ENCODE measurements at places on chromosomes 5 and 9. TPM values are rescaled to one million over a fixed set of nuclear protein-coding genes. Genes with fewer than 3 reads are reported as not detected.

DNA sequence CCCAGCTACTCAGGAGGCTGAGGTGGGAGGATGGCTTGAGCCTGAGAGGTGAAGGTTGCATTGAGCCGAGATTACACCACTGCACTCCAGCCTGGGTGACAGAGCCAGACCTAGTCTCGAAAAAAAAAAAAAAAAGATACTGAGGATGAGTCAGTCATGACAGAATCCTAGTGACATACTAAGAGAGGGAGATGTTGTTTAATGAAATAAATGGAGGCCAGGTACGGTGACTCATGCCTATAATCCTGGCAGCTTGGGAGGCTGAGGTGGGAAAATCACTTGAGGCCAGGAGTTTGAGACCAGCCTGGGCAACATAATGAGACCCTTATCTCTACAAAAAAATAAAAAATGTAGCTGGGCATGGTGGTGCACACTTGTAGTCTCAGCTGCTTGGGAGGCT, 107.2 kb downstream of the ZFAND5 start:
- no peak overlapping the region for H3K4me3 ChIP-seq
- H3K27ac ChIP-seq: no peak overlapping the region

DNA sequence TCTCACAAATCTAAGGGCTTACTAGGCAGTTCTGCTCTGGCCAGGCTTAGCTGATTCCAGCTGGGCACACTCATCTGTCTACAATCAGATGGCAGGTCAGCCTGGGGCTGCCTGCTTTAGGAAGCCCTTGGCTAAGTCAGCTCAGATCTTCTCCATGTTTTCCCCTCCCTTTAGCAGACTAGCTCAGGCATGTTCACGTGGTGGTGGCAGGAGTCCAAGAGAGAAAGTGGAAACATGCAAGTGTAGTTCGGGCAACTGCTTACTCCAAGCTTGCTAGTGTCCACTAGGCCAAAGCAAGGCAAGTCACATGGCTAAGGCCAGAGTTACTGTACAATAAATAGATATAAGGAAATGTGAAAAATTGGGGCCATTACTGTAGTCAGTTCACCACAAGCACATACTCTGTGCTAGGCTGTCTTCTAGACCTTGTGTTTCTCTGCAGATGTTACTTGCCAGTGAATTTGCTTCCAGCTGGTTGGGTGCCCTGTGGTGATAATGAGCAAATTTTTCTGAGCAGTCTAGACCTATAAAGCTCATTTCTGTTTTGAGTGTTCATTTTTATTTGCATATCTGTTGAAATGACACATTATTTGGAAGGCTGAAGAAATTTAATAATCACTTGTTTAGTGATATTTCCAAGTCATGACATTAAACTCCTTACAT, 38.3 kb downstream of the RECK start:
- H3K27ac ChIP-seq: no peak overlapping the region
- no peaks in the 10 kb centered on the region for H3K4me1 ChIP-seq
- no peaks in the 10 kb centered on the region for H3K27me3 ChIP-seq
- no peaks in the 10 kb centered on the region for H3K36me3 ChIP-seq

The PPP3R2 gene
- not detected for total RNA-seq

DNA sequence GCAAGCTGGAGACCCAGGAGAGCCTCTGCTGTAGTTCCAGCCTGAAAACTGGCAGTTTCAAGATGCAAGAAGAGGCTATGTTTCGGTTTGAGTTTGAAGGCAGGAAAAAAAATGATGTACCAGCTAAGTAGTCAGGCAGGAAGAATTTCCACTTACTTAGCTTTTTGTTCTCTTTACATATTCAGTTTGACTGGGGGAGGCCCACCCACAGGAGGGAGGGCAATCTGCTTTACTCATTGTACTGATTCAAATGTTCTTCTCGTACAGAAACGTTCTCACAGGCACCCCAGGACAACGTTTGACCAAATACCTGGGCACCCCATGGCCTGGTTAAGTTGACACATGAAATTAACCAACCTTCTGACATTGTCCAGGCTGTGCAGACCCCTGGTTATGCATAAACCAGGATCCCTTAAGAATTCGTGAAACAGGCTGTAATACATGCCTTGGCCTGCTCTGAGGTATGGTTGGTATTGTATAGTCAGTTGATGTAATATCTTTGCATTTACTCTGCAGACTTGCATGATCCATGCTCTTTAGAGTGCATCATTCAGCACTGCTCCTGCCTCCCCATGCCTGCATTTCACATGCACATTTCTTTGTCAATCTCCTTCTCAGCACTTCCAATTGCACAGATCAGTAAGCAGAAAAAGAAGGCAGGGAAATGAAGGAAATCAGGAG, 687.1 kb downstream of the TAF11L14 start:
- no peaks in the 10 kb centered on the region for H3K4me1 ChIP-seq
- H3K27ac ChIP-seq: no peak overlapping the region
- no peak overlapping the region for H3K4me3 ChIP-seq
- no peaks in the 10 kb centered on the region for H3K27me3 ChIP-seq

The SH3GL2 gene
- 8.6 TPM for total RNA-seq

GRCh38 chr5:52856564-52856963, 68.8 kb downstream of the ITGA1 start:
- no peak overlapping the region for H3K27ac ChIP-seq
- no peaks in the 10 kb centered on the region for H3K27me3 ChIP-seq
- H3K36me3 ChIP-seq: no peaks in the 10 kb centered on the region
- DNase-seq: no peak

The PCDHGB3 gene
- total RNA-seq: 4.8 TPM

- no peak overlapping the region for H3K4me3 ChIP-seq
- H3K27ac ChIP-seq: no peak overlapping the region
- no peak for DNase-seq
- peaks cover 42% of the 10 kb centered on the region for H3K4me1 ChIP-seq
- no peaks in the 10 kb centered on the region for H3K36me3 ChIP-seq
Observed at GRCh38 chr5:137836997-137837396, 30.7 kb upstream of the MYOT start.

The DBH gene
- total RNA-seq: not detected

The LIFR gene
- 25.2 TPM for total RNA-seq

GRCh38 chr9:78049484-78049883, 17.9 kb upstream of the GNAQ start:
- no peaks in the 10 kb centered on the region for H3K36me3 ChIP-seq
- H3K27me3 ChIP-seq: no peaks in the 10 kb centered on the region
- H3K4me1 ChIP-seq: no peaks in the 10 kb centered on the region

- H3K27ac ChIP-seq: no peak overlapping the region
- no peaks in the 10 kb centered on the region for H3K4me1 ChIP-seq
- DNase-seq: peak; percentile 26
- H3K4me3 ChIP-seq: no peak overlapping the region
Observed at GRCh38 chr5:148427370-148428042, 43.7 kb downstream of the FBXO38 start.

The IL17B gene
- not detected for total RNA-seq

DNA sequence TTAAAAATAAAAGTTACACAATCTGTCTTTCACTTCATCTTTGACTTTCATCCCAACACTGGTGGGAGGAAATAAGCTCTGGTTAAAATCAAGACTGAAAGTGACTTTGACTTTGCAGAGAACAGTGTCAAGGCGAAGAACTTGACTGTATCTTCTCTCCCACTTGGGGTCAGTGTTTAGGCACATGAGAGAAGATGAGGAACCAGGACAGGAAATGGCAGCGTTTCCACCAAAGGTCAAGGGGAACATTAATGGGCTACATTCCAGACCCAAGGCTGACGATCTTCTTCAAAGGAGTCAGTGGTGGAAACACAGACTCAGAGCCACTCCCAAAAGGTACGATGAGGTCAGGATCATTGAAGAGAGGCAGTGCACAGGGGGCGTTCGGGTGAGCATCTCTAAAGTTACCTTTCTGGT, 409.5 kb downstream of the ARHGEF28 start:
- no peak overlapping the region for H3K27ac ChIP-seq
- no peaks in the 10 kb centered on the region for H3K27me3 ChIP-seq
- no peaks in the 10 kb centered on the region for H3K36me3 ChIP-seq
- H3K4me3 ChIP-seq: no peak overlapping the region

DNA sequence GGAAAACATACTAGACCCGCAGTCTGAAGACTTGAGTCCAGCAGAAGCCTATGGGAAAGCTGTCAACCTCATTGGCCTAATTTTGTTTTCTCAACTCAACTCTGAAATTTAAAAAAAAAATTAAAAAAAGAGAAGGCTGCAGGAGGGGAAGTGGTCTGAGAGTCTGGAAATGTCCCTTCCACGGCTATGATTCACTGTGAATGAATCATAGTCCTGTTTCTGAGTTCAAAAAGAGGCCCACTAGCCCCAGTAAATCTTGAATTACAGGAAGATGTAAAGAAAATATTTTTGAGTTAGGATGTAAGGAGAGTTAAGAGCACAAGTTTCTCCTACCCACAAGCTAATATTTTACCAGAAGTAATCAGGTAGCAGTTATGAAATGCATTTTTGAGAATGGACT, 565.5 kb upstream of the DMAC1 start:
- no peaks in the 10 kb centered on the region for H3K27me3 ChIP-seq
- H3K27ac ChIP-seq: no peak overlapping the region
- no peaks in the 10 kb centered on the region for H3K4me1 ChIP-seq
- H3K36me3 ChIP-seq: no peaks in the 10 kb centered on the region
- DNase-seq: no peak
- H3K4me3 ChIP-seq: no peak overlapping the region

The ESM1 gene
- total RNA-seq: not detected

The ROR2 gene
- 15.5 TPM for total RNA-seq

DNA sequence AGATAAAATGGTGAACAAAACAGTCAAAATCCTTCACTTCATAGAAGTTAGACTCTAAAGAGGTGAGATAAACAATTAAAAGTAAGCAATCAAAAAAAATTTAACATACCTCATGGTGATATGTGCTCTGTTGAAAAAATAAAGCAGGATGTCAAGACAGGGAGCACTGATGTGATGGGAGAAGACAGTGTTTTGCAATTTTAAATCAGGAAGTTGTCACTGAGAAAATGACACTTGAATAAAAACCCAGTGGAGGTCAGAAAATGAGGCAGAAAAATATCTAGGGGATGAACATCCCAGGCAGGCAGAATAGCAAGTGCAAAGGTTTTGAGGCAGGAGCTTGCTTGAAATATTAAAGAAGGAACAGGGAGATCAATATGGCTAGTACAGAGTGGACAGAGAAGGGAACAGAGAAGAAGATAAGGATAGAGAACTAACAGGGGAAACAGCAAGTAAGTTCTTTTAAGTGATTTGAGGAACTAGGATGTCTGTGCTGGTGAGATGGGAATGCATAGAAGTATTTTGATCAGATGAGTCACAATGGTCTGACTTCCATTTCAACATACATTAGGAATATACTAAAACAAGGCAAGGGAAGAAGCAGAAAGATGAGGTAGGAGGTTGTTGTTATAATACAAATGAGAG, 130.4 kb downstream of the CHSY3 start:
- H3K27me3 ChIP-seq: no peaks in the 10 kb centered on the region
- no peak overlapping the region for H3K27ac ChIP-seq
- no peak overlapping the region for H3K4me3 ChIP-seq
- DNase-seq: no peak

DNA sequence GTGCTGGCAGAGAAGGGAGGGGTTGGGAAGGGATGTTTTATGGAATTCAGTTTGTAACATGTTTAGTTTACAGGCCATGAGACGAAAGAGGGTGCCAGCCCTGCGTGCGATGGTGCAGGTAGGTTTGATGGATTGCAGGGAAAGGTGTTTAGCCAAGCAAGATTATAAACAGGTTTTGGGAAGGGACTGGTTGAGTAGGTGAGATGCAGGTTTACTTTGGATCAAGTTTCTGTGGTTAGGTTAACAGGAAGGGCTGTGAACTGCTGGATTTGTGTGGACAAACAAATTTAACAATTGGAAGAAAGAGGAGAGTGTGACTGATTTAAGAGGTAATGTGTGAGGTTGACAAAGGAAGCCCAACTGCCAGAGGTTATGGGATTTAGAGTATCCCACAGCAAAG, 32.6 kb upstream of the GPX3 start:
- DNase-seq: no peak
- H3K27me3 ChIP-seq: no peaks in the 10 kb centered on the region
- H3K36me3 ChIP-seq: no peaks in the 10 kb centered on the region

GRCh38 chr5:172713113-172713808, 57.7 kb downstream of the DUSP1 start:
- H3K4me1 ChIP-seq: peaks cover 4% of the 10 kb centered on the region
- no peak overlapping the region for H3K27ac ChIP-seq
- no peaks in the 10 kb centered on the region for H3K36me3 ChIP-seq
- no peak overlapping the region for H3K4me3 ChIP-seq

The CYLC2 gene
- not detected for total RNA-seq

- DNase-seq: peak; percentile 66
- H3K4me1 ChIP-seq: no peaks in the 10 kb centered on the region
- no peak overlapping the region for H3K4me3 ChIP-seq
- no peaks in the 10 kb centered on the region for H3K36me3 ChIP-seq
- H3K27me3 ChIP-seq: no peaks in the 10 kb centered on the region
Observed at GRCh38 chr9:74742792-74743730, 144.7 kb downstream of the TRPM6 start.

DNA sequence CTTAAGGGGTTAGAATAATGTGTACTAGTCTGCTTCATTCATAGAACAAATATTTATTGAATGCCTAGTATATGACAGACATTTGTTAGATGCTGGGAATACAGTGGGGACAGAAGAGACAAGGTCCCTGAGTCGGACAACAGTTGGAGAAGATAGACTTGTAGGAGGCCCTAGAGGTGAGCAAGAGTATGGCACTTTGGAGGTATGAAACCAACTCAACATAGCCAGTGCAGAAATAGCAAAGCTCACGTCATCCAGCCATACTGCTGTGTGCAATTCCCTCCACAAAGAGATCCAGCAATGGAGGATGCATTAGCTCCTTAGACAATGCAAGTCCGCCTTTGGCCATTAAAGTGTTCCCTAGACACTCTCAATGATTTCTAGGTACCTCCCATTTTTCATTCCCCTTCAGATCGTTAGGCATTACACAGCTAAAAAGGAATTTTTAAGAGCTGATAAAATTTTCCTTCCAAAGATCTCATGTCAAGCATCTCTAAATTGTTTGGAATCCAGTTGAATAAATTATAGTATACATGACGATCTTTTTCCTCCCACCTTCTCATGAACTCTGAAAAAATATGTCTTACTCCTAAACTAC, 1949.6 kb upstream of the WWC1 start:
- H3K27me3 ChIP-seq: no peaks in the 10 kb centered on the region
- DNase-seq: peak; percentile 41
- no peak overlapping the region for H3K4me3 ChIP-seq
- no peak overlapping the region for H3K27ac ChIP-seq
- H3K36me3 ChIP-seq: no peaks in the 10 kb centered on the region
- H3K4me1 ChIP-seq: peaks cover 13% of the 10 kb centered on the region

The DIRAS2 gene
- total RNA-seq: 0.28 TPM

Measured in GM23338 (cell line).